Mesothelial cell of epicardium (in vitro differentiated cells): ENCODE measurements at places on chromosomes 7 and 10. TPM values are rescaled to one million over a fixed set of nuclear protein-coding genes. Genes with fewer than 3 reads are reported as not detected.

PNLIP gene
- not detected in 3 replicates for total RNA-seq

TMEM229A gene
- total RNA-seq = 0.59 to 0.69 TPM (median 0.66 TPM) in 3 replicates

TRIL gene
- total RNA-seq = 11.9 to 14.2 TPM (median 13.4 TPM) in 3 replicates

DNA sequence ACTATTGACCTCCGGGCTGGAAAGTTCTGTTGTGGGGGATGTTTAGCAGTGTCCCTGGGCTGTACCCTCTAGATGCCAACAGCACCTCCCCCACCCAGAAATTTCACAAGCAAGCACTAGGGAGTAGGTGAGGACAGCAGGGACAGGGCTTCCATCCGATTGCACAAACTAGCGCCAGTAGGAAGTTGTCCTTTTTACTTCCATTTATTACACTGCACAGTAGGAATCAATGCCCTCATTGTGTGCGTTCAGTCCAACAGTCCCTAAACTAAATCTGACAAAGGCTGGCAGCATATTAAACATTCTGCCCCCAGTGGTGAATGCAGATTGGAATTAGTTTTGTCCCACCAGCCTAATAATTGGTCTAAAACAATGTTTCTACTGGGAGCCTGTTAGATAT is 6.4 kb upstream of the SOSTDC1 start:
- H3K4me1 ChIP-seq = no peaks in the 10 kb centered on the region
- no peaks in the 10 kb centered on the region for H3K36me3 ChIP-seq
- H3K4me3 ChIP-seq = no peak overlapping the region
- no peak overlapping the region for H3K27ac ChIP-seq
- no peaks in the 10 kb centered on the region for H3K27me3 ChIP-seq

GRCh38 chr10:101221963-101222531 is 7.2 kb downstream of the LBX1 start:
- DNase-seq = no peak
- no peaks in the 10 kb centered on the region for H3K36me3 ChIP-seq
- peaks cover 29% of the 10 kb centered on the region for H3K4me1 ChIP-seq
- H3K27ac ChIP-seq = no peak overlapping the region
- peaks cover 94% of the 10 kb centered on the region for H3K27me3 ChIP-seq

DNA sequence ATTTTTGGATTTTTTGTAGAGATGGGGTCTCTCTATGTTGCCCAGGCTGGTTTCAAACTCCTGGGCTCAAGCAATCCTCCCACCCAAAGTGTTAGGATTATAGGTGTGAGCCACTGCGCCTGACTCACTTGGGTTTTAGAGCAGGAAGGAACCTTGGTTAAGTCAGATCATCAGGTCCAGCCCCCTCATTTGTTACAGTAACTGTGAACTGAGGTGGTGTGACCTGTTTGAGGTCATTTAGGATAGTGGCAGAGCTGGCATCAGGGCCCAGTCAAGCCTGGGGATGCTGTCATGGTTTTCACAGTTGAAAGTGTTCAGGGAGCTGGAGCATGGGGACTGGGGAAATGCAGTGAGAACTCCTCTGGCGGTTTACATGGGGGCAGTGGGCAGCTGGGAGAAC is 159.6 kb downstream of the TAX1BP1 start:
- no peak overlapping the region for H3K27ac ChIP-seq
- no peak for DNase-seq
- no peaks in the 10 kb centered on the region for H3K27me3 ChIP-seq

DNA sequence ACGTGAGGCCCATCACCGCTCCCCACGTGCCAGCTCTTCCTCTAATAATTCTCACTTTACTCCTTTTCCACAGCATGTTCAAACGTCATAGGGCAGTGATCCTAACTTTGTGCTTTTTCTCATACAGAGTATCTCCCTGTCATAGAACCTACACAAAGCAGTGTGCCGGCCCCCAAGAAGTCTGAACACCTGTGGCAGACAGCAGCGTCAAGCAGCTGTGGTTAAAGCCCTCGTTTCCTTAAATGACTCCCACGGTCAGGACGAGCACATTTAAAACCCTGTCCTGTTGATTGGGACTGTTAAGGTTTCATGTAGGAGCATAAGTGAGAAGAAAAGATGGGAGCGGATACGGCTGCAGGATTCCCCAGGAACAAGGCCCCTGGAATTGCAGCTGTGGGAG is 267.2 kb downstream of the DIP2C start:
- no peaks in the 10 kb centered on the region for H3K27me3 ChIP-seq
- DNase-seq = no peak
- no peak overlapping the region for H3K4me3 ChIP-seq
- no peak overlapping the region for H3K27ac ChIP-seq
